ENCODE measurements at places on chromosomes 5 and 9.

GRCh38 chr5:145682197-145682899 is 152.8 kb downstream of the PRELID2 start:
- DNase-seq, result no peak

- DNase-seq, result no peak
Observed at GRCh38 chr5:173488144-173488543, 128.3 kb downstream of the BOD1 start.

- no peak for DNase-seq
Observed at GRCh38 chr9:34809504-34810186, 99.7 kb upstream of the CCL21 start.

DNA sequence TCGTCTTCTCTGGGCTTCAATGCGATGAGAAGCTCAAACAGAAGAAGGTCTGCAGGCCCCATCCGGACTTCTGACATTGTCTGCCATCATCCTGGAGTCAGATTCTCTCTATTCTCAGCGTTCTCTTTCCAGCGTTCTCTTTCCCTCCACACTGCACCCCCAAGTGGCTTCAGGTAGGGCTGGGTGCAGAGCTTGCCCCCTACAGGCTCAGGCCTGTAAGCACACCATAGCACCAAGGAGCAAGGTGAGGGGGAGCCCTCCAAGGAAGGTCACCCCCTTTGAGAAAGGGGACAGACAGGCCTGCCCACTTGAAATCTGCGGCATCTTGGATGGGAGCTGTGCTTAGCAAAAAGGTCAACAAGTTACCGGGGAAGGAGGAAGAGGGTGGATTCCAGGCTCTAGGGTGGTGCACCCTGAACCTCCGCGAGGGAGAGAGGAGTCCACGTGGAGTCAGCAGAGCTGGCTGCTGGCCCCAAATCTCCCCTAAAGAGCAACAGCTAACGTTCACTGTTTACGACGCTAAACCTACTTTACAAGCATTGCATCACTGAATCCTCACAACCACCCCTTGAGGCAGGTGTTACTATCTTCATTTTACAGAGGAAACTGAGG is 27.5 kb downstream of the GPX3 start:
- DNase-seq, result no peak

- no peak for DNase-seq
Observed at GRCh38 chr5:157890836-157891597, 32.1 kb upstream of the CLINT1 start.

DNA sequence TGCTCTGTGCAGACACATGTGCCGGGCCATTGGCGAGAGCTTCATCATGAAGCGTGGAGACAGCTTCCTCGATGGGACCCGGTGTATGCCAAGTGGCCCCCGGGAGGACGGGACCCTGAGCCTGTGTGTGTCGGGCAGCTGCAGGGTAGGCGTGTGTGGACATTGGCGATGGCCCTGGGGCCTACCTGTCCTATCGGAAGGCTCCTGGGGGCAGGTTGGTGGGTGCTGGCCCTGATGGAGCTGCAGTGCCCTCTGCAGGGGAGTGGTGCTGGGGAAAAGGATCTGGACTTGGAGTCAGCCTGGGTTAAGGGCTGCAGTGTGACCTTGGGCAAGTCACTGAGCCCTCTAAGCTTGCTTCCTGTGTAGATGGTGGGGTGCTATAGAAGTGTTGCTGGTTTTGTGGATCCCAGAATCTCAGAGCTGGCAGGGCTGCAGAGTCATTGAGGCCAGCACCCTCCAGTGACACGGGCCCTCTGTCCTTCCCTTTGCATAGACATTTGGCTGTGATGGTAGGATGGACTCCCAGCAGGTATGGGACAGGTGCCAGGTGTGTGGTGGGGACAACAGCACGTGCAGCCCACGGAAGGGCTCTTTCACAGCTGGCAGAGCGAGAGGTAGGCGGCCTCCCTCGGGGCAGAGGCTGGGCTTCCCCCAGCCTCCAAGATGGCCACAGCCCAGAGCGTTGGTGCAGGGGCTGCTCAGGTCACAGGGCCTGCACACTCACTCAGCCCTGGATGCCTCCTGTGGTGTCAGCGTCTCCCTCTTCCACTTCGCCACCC is 15.8 kb downstream of the ADAMTS13 start:
- no peak for DNase-seq

GRCh38 chr9:128159522-128159783 is 612 bp upstream of the BBLN start:
- DNase-seq, result peak; percentile 62

- DNase-seq, result no peak
Observed at GRCh38 chr9:346111-346571, 131.5 kb downstream of the DOCK8 start.

DNA sequence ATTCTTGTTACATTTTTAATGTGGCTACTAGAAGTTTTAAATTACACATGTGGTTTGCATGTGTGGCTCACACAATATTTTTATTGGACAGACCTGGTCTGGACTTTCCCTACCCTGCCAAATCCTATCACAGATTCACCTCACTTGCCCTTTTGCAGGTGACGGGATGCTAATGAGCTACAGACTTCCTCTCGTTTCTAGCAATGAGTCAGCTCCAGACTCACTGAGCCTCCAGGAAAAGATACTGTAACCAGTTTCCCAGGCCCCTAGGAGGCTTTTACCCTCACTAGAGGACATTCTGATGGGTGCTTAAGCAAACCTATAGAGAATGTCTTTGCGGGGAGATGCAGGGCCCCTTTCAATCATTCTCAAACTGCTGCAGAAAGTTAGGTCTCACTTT is 135.4 kb downstream of the WDR41 start:
- DNase-seq, result no peak

GRCh38 chr5:2332521-2332920 is 419.0 kb downstream of the IRX2 start:
- no peak for DNase-seq

DNA sequence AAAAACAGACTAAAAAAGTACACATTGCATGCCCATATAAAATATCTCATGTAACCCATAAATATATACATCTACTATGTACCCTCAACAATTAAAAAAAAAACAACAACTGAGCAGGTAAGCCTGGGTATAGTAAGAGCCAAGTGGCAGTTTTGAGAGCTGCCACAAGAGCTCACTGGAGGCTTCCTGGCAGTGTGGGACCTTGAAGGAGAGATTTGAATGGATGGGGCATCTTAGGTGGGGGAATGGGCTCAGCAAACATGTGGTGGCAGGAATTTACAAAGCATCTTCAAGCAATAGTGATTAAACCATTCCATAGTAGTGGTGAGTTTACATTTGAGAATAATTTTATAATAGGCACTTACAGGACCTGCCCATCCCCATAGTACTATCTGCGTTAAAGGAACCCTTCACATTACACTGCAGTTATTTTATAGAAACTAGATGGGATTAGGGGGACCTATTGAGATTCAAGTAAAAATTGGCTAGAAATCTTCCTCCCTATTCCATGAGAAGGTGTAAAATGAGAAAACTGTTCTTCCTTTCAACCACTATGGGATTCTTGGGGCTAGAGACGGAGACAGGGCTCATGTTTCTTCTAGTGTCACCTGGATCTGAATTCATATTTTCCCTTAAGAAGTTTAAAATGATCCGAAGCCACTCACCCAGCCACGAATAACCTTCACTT is 6.9 kb downstream of the MEGF10 start:
- DNase-seq, result no peak

DNA sequence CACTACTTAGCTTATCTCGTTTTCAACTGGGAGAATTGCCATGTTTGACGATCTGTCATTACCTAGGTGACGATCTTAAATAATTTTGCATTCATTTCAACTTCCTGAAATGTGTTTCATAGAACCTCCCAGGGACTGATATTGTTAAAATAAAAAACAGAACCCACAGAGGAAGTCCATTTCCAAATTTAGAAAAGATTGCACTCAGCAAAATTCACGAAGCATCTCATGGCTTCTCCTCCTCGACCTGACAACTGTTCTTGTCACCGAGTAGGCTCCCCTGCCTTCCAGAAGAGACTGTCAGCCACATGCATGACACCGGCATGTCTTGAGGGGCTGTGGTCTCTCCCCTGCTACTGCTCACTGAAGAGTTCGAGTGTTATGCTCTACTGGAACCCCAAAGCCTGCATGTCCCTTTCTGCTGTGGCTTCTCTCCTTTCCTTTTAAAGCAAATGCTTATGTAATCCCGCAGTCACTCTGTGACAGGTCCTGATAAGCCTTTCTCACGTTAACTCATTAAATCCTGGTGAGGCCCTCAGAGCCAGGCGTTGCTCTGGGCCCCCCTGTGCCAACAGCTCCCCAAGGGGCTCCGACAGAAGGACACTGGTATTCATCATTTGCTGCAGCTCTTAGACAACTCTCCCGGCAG is 26.8 kb upstream of the ANKRD33B start:
- DNase-seq, result no peak

- DNase-seq, result no peak
Observed at GRCh38 chr9:98105006-98105405, 14.0 kb downstream of the TRIM14 start.

GRCh38 chr5:89213573-89213972 is 330.6 kb upstream of the MEF2C start:
- no peak for DNase-seq

DNA sequence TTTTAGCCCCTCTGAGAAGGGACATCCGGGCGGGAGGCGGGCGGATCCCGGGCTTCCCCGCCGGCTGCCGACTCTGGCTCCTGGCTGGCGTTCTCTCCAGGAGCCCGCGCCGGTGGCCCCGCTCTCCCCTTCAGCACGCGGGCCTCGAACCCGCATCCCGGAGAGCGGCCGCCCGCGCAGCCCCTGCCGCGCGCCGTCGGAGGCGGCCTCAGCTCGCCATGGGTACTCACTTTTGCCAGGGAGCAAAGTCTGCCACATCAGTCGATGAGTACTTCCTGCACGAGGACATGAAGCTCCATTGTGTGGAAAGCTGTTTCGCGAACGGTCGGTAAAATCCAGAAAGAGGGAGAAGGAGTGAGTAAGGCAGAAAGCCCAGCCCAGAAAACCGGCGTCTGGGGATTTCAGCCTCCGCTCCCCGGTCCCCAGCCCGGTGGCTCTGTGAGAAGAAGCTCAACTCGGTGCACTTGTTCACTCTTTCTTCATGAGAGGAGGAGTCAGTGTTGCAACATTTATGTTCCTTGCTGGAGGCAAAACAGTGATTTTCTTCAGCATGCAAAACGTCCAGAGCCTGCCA is at the start of gene PRLR:
Gene PRLR, minus strand, starts transcription at position 450 of the 574 bp plus-strand sequence. CDS start 140,867 bp downstream, outside the sequence.
- no peak for DNase-seq

DNA sequence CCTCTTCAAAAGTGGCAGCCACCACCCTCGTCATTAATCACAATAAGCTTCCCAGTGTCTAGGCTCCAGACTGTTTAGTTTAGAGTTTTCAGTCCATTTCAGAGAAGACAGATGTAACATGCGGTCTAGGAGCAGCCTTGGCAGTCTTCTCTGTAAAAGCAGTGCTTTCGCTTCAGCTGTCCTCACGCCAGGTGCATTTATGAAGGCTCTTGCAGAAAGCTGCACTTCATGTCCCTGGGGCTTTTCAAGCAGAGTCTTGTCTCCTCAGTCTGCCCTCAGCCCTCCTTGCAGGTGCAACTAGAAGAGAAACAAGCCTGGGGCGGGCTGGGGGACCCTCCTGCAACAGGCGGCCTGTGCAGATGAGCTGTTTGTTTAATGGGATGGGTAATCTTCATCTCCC is 281.9 kb downstream of the DRD1 start:
- DNase-seq, result peak; percentile 12

Data from SHP77 (cell line).